ENCODE measurements at places on chromosomes 7 and 10.

DNA sequence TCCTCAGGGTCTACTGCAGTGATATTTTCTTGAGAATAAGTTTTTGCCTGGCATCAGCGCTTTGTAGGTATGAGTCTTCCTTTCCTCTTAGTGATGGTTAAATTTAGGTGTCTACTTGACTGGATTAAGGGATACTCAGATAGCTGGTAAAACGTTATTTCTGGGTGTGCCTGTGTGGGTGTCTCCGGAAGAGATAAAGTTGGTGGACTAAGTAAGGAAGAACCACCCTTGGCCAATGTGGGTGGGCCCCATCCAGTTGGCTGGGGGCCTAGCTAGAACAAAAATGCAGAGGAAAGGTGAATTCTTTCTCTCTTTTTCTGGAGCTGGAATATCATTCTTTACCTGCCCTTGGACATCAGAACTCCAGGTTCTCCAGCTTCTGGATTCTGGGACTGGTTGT lies 138.8 kb downstream of the ADCYAP1R1 start:
- DNase-seq = no peak

GRCh38 chr7:92058040-92058439 lies 76.2 kb downstream of the CYP51A1 start:
- DNase-seq = no peak

DNA sequence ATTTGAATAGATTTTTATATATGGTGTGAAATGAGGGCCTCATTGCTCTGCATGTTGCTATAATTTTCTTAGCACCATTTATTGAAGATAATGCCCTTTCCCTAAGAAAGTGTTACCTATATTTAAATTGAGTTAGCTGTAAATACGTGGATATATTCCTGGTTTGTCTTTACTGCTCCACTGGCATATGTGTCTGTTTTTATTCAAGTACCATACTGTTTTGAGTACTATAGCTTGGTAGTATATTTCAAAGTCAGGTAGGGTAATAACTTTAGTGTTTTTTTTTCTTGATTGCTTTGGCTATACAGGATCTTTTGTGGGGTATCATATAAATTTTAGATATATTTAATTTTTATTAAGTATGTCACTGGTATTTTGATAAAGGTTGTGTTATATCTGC lies 31.4 kb downstream of the ZNF273 start:
- DNase-seq = no peak

DNA sequence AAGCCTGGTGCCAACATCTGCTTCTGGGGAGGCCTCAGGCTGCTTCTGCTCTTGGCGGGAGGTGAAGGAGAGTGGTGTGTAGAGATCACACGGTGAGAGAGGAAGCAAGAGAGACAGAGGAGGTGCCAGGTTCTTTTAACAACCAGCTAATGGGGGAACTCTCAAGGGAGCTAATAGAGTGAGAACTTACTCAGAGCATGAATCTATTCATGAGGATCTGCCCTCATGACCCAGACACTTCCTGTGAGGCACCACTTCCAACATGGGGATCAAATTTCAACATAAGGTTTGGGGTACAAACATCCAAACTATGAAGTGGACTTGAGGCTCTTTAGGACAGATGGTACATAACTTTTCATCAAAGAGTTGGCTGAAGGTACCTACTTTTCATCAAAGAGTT lies 5.1 kb upstream of the ZNF32 start:
- no peak for DNase-seq

Measured in activated CD4-positive, alpha-beta T cell treated with anti-CD3 and anti-CD28 coated beads, Interleukin-2, amount 50 U/mL, for 4 hours (primary cell).